GM12878 (cell line): ENCODE measurements at places on chromosomes 3 and 15. TPM values are rescaled to one million over a fixed set of nuclear protein-coding genes. Genes with fewer than 3 reads are reported as not detected.

CGNL1 gene
- total RNA-seq = 0.08 and 0.10 TPM in 2 replicates

DNA sequence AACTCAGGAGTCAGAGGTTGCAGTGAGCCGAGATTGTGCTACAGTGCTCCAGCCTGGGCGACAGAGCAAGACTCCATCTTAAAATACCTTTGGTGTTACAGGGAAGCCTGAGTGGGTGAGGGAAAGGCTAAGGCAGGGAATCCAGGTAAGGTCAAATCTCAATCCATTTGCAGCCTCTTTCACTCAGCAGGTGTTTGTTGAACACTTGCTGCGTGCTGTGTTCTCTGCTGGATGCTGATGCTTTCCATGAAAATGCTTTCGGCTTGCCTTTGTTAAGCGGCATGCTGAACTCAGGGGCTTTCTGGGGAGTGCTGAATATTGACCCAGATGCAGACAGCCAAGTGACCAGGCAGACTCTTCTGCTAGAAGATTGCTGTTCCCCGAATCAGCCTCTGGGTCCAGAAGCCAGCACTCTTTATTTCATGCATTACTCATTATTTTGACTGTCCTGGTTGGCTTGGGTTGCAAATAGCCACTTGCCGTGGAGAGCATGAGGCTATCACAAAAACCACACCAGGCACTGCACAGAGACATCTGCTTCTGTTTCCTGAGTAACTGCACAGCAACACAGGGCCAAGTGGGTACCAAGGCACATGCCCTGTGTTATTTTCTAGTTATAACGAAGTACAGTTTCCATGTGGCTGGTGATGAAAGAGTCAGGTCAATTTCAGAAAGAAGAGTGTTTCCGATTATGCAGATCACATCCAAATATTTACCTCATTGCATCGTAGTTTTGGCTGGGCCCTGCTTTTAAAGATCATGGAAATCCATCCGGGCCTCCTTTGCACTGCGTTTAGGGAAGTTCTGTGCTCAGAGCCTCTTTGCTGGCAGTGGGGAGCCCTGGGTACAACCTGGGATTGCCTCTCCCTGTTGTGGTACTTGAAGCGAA is 88.6 kb downstream of the THSD4 start:
- no peak for DNase-seq

DNA sequence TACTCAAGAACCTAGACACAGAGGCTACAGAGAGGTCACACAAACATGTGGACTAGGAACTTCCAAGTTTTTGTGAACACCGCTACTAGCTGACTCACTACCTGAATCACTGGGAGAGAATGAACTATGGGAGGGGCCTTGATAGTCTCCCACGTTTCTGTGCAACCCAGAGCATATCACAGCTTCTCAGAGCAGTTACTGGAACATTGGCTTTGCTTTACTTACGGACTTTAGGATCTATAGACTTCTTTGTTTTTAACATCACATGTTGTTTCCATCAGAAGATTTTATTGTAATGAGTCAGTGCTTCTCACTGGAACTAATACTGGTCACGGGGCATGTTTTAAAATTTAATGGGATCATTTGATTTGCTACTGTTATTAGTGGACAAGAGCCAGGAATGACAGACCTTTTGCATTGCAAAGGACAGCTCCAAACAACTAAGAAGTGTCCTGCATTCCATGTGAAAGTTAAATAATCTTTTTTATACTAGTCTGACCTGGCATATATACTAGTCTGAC is 35.6 kb downstream of the RTP4 start:
- DNase-seq = no peak

TXNRD3 gene
- total RNA-seq = not detected in 2 replicates

GRCh38 chr3:143455480-143455879 is 335.9 kb downstream of the CHST2 start:
- DNase-seq = no peak

DNA sequence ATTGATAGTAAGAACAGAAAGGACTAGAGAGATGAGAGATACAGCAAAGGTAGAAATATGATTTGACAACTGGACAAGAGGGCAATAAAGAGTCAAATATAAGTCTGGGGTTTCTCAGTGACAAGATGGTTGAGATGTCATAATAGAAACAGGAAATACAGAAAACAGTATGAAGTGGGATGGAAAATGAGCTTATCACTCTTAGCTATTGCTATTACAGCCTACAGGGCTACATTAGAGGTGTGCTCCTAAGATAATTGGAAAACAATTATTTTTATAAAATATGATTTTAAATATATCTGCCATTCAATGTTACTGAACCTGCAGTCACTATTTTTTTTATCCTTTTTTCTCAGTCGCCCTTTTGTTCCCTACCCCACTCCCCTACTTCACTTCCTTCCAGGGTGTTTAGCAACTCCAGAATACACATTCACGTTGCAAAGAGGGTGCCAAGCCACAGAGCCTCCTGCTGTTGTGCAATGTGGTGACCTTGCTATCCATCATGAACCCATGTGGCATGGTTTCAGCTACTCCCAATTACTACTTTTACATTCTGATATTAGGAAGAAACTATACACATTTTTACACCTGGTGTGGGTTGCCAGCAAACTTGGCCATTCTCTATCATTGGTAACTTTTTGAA is 6.0 kb downstream of the NRG4 start:
- no peak for DNase-seq

- DNase-seq = no peak
These were observed 235.3 kb downstream of the CDIN1 start for GRCh38 chr15:36814708-36815107.

DNA sequence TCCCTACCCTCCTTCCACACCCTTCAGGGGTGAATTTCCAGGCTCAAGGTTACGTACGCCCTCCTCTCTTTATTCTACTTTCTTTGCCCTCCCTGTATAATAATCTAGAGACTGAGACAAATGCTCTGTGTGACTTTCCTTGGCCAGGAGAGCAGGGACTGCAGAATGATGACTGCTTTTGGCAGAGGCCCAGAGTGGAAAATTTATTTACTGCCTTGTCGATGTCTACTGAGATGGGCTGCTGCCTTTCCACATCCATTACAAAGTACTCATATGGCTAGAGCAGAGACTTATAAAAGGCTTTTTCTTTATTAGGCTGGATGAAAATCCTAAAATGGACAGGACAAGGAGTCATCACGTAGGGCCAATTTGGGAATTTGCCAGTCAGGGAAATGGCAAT is 576.2 kb downstream of the TUSC7 start:
- DNase-seq = no peak

GCNT3 gene
- total RNA-seq = 0.11 and 0.31 TPM in 2 replicates

- DNase-seq = no peak
These were observed 28.5 kb downstream of the BTLA start for GRCh38 chr3:112470788-112471187.

GRCh38 chr15:75468913-75469598 is 17.6 kb upstream of the SIN3A start:
- no peak for DNase-seq

GRCh38 chr3:184822654-184823053 is 10.7 kb downstream of the VPS8 start:
- no peak for DNase-seq

PDCD6IP gene
- total RNA-seq = 155 and 156 TPM in 2 replicates

LMOD3 gene
- total RNA-seq = 0.08 TPM in 1 of 2 replicates, not detected in the other

- no peak for DNase-seq
These were observed 49.9 kb upstream of the FURIN start for GRCh38 chr15:90818251-90819210.

DNA sequence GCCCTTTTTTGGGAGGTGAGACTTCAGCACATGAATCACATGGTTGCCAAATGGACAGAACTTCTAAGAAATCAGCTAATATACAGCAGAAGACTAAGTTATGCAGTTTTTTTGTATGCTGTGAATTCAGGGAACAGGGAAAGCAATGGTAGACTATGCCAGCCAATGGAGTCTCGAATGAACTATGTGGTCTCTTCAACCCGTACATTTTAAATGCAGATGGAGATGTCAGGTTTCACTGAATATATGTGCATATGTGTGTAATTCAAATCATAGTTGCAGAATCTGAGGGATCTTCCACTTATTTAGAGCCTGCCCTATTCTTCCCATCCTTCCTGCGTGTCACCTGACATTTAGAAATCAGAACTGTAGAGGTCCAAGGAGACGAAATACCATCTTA is 187.9 kb downstream of the SLCO3A1 start:
- no peak for DNase-seq

- DNase-seq = no peak
These were observed 239.9 kb downstream of the TLE3 start for GRCh38 chr15:69857686-69858391.

DNA sequence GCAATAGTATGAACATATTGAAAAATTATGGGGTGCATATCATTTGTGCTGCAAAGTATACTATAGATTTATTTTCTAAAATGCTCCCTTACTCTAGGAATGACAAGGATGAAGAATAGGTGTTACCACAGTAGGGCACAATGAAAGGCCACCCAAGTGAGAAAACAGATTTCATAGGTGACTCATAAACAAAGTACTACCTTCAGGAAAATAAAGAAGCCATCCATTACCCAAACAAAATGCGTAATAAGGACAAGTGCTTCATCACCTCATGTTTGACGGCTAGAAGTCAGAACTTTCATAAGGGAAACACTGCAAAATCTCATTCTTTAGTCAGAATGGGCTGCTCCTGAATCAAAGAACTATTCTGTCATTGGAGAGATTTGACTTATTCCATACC is 116.6 kb downstream of the MFSD1 start:
- DNase-seq = no peak

GRCh38 chr3:124097362-124098131 is 105.6 kb upstream of the ROPN1 start:
- DNase-seq = no peak

CCR4 gene
- total RNA-seq = 7.9 and 8.6 TPM in 2 replicates
